ENCODE measurements at places on chromosomes 2 and 18.

DNA sequence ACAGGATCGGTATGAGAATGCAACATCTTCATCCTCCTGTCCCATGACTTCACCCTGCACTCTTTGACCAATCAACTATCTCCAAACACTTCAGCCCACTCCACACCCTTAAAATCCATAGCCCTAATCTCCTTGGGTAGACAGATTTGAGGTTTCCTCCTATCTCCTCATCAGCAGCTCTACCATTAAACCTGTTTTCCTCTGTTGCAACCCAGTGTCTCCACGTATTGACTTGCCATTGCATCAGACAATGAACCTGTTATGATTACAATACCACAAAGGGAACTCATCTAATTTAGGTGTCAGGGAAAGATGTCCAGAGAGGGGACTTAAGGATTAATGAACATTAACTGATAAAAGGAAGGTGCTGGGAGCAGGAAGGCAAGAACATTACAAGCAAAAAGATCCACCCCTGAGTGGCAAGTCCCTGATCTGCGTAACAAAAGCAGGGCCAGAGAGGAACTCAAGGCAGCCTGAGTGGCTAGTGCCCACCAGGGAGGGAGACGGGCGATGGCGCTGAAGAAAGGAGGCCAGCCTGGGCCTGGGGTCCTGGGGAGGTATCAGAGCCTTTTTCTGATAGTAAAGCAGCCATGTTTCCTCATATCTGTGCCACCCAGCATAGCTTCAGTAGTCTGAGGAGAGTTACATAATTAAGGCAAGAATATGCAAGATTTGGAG, 44.6 kb downstream of the AKAIN1 start:
- no peak for DNase-seq

GRCh38 chr2:215138479-215138878, at the start of gene ABCA12:
Gene ABCA12 (minus strand): TSS chr2:215138626. CDS start chr2:215138208, 418 bp downstream.
- DNase-seq: no peak

- no peak for DNase-seq
Observed at GRCh38 chr18:2538844-2539243, 32.5 kb downstream of the METTL4 start.

DNA sequence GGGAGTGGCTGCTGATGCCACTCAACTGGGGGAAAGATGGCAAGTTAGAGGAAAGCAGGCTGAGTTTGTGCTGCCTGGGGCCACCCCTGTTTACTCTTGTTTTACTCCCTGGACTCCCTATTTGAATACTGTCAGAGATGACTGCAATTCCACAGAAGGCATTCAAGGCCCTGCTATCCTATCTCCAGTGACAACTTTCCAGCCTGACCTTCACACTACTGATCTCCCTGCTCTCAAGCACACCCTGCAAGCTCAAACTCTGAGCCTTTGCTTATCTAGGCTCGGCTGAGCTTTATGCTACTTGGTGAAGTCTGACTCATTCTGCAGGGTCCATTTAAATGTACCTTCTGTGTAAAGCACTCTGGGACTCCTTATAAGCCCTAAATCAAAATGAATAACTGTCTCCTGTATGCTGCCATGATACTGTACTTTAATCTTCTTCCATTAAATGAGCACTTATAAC, 39.3 kb upstream of the DSG1 start:
- no peak for DNase-seq

DNA sequence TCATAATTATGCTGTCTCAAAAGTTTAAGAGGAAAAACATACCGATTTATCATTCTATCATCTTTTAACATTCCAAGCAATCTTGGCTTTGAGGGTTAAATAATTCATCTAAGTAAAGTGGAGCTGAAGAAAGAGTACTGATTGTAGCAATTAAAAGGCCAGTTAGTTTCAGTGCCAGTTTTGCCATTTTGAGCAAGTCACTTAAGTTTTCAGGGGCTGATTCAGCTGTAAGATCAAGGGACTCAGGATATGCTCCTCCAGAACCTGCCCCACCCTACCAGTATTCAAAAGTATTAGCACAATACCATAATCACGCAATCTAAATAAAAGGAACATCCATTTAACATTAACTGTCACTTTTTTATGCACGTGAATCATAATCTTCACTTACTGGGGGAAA, 1.9 kb downstream of the SS18 start:
- DNase-seq: no peak

DNA sequence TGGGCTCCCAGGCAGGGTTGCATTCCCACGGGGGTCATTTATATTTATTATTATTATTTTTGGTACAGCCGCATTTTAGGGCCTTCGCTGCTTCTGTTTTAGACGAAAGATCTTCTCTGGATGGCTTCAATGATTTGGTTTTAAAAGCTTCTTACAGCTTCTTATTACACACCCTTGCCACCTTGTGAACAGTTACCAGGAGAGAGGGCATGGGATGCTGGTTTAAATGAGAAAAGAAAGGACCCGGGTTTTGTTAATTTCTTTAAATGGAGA, 1.7 kb downstream of the SH3RF3 start:
- no peak for DNase-seq

- DNase-seq: no peak
Observed at GRCh38 chr2:109171444-109172334, 42.7 kb downstream of the SH3RF3 start.

DNA sequence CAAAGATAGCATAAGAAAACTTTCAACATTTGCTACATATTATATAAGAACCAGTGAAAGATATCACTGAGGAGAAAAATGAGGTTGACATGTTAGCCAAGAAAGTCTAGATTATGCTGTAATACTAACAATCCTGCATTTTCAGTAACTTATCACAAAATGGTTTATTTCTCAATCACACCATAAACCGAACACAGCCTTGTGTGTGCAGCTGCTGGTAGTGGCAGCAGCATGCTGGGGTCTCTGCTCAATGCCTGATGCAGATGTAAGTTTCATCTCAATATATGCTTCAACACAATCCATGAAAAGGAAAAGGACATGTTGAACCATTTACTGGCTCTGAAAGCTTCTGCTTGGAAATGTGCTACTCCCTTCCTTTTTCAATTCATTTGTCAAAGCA, 376.3 kb downstream of the GPD2 start:
- no peak for DNase-seq

- DNase-seq: no peak
Observed at GRCh38 chr2:173282795-173283545, 71.7 kb upstream of the CDCA7 start.

DNA sequence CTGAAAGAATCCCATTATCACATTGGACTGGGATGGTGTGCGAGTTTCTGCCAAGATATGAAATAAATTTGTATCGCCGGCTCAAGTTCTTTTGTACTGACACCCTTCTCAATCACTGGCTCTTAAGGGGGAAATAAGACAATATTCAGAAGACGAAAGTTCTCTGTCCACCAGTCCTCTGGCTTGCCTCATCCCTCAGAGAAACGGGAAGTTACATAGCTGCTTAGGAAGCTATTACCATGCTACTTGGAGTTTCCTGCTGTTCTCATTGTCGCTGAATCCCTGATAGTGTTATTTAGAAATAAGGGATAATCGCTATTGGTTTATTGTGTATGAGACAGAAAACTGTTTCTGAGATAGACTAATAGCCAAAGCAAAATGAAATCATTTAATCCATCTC, 205.0 kb upstream of the ZNF521 start:
- DNase-seq: no peak

DNA sequence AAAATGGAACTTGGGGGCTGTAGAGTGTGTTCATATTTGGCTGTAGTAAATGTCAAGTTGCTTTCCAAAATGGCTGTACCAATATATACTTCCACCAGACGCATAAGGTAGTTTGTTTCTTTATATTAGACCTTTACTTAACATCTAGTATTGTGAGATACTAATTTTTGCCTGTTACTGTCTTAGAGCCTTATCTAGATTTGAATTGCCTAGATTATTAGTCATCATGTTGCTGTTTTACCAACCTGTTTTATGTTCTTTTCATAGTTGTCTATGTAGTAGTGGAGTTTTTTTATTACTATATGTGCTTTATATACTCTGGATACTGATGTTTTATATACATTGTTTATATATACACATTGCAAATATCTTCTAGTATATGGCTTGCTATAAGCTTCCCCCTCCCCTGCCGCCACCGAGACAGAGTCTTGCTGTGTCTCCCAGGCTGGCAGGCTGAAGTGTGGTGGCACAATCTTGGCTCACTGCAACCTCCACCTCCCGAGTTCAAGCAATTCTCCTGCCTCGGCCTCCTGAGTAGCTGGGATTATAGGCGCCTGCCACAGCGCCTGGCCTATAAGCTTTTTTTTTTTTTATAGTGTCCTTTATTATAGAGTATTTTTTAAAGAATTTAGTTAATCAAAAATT, 18.9 kb downstream of the SLC39A10 start:
- no peak for DNase-seq

GRCh38 chr2:5691985-5692529, at the start of gene SOX11:
Gene SOX11 (plus strand): TSS chr2:5692384. CDS start chr2:5692722, 338 bp downstream.
- no peak for DNase-seq

GRCh38 chr2:108571286-108571685, 37.0 kb downstream of the LIMS1 start:
- DNase-seq: no peak

GRCh38 chr2:10402653-10403215, 45.4 kb downstream of the ODC1 start:
- no peak for DNase-seq

DNA sequence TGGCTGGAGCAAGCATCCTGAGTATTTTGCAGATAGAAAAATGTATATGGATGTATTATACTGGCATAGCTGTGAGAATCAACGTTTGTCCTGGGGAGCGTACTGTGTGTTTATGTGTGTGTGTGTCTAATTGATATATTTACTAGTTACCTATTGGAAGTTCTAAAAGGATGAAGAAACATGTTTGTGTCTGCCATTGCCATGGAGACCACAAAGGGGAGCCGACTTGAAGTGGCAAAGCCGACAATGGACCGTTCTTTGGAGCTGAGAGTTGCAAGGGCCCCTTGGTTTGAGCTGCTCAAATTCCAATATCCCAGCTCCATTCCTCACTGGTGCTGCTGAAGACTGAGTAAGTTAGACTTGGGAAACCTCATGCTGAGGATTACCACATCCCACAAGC, 14.3 kb upstream of the SLC25A52 start:
- DNase-seq: no peak

DNA sequence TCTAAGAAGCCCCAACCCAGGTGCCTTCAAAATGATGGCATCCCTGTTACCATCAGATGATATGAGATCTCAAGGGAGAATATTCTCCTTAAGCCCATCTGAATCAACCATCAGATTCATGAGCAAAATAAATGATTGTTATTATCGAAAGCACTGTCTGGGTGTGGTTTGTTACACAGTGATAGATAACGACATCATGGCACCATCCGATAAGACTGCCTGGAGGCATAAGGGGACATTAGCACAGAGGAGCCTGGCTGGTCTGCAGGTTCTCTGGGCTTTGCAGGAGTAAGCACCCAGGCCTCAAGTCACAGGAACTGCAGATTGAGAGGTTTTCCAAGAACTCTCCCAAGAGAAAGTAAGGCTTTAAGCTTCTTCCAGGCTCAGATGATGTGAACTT, 15.6 kb downstream of the BMP10 start:
- DNase-seq: no peak

DNA sequence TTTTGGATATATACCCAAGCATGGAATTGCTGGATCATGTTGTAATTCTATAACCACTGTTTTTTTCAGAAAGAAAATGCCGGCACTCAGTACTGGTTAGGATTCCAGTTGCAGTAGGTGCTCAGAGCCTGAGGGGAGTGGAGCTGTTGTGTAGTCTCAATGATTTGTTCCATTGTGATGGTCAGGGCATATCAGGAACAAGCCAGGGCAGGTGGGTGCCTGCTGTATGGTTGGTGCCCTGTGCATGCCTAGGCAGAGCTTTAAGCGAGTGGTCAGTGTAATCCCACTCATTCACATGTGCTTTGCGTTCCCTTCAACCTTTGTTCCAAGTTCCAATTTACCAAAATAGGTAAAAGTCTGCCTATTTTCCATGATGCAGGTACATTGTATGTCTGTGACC, 100.9 kb downstream of the FHOD3 start:
- DNase-seq: no peak

- DNase-seq: no peak
Observed at GRCh38 chr2:16507655-16508489, 157.8 kb downstream of the CYRIA start.

GRCh38 chr2:183035954-183036669, 2.1 kb downstream of the NCKAP1 start:
- no peak for DNase-seq

- no peak for DNase-seq
Observed at GRCh38 chr2:124163840-124164239, 138.8 kb downstream of the CNTNAP5 start.

DNA sequence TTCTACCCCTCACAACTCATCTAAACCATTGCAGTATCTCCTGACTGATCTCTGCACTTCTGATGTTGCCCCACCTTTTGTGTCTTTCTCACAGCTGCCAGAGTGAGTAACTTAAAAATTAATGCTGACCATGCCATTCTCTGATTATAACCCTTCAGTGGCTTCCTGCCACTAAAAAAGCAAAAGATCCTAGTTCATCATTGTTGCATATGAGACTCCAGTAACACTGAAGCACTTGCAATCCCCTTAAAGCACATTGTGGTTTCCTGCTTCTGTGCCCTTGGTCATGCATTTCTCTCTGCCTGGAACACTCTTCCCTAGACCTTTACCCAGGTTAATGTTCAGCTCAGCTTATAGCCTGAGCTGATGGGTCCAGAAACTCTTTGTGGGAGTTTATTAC, 95.1 kb upstream of the WDSUB1 start:
- DNase-seq: no peak

DNA sequence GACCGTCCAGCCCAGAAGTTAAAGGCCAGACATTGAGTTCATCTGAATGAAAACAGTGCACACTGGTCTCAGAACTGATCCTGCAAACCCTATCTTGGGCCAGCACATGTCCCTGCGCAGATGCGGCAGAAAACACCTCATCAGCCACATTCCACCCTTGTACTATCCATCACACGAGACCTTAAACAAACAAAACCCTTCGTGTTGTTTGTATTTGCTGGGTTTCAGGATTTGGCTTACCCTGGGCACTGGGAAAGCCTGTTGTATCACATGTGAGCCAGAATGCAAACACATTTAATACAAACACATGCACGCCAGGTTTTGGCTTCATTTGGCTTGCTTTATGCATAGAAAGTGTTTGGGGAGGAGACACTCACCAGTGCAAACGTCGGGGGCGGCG, 12.5 kb downstream of the WIPF1 start:
- no peak for DNase-seq

GRCh38 chr18:37567061-37567993, 1.7 kb upstream of the CELF4 start:
- DNase-seq: no peak

- no peak for DNase-seq
Observed at GRCh38 chr2:235647877-235648276, 154.0 kb downstream of the AGAP1 start.
